ENCODE measurements at places on chromosomes 2 and 18.

DNA sequence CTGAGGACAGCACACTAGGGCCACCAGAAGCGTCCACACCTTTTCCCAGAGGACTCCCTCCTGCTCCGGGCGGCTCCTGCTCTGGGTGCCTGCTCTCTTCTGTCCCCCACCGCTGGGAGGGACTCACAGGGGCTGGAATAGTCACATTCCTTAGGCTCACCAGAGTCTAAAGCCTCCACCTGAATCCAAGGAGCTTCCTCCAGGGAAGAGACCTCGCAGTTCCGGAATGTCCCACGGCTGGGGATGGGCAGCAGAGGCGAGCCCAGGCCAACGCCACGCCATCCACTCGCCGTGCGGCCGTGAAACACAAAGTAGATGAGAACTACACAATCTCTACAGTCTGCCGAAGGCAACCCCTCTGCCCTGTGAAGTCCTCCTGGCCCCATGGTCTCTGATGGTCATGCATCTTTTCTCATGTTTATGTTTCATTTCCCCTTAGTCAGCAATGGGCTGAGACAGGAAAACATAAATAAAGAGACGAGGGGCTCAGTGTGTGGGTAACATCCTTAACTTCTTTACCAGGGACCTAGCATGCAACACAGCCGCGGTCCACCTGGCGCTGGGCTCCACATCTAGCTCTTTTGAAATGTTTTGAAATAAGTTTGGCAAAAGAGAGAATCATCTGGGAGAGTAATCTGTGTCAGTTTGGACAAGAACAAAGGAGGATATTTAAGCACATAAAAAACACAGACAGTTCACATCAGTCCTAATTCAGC, 98.4 kb downstream of the PXDN start:
- DNase-seq: no peak

DNA sequence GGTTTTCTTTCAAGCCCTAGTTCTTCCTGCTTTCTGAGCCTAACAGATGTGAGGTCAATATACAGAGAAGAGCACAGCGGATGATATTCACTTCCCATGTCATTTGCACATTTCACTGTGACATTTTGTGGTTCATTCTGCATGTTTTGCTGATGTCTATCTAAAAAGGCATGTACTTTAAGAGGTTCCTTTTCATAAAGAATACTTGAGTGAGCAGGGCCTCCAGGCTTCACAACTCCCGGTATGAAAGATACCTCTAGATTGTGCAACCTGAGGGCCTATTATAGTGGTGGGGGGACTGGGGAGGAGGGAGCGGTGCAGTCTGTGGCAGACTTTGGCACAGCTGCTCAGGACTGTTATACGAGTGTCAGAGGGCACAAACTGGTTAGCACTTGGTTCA, 54.6 kb downstream of the CPO start:
- DNase-seq: no peak

DNA sequence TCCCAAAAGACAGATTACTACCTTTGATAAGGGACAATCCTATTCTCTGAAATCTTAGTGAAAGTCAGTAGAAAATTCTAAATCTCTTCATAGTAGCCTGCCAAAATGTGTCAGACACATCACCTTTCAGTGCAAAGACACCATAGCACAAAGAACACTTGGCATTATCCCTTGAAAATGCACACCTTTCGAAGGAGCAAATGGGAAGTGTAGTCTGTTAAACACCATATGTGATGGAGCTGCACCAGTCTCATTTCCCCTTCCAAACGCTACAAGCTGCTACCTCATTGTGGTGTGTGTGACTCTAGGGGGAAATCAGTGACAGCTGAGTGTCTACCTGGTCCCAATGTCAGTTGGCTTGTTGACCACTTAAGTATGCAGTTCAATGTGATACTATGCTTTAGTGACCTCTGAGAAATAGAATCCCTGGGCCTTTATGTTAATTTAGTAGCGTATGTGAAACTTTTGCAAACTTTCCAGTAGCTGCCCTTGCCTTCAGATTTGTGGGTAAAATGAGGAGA, 551.7 kb downstream of the ARHGAP15 start:
- no peak for DNase-seq

- no peak for DNase-seq
These were observed 54.0 kb upstream of the LINC00305 start for GRCh38 chr18:64202863-64203262.

DNA sequence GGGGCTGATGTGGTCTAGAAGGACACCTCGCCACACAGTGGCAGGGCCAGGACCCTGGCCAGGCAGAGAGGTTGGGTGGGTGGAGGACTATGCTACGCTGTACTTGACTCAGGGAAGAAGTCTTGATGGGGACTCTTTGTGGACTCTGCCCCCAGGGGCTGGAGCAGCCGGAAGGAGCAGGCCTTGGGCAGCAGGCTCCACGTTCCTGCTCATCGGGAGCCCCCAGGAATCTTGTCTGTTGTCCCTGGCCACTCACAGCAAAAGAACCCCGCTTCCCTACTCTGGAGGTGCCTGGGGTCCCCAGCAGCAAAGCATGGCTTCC, 79.0 kb downstream of the POLR1A start:
- no peak for DNase-seq

DNA sequence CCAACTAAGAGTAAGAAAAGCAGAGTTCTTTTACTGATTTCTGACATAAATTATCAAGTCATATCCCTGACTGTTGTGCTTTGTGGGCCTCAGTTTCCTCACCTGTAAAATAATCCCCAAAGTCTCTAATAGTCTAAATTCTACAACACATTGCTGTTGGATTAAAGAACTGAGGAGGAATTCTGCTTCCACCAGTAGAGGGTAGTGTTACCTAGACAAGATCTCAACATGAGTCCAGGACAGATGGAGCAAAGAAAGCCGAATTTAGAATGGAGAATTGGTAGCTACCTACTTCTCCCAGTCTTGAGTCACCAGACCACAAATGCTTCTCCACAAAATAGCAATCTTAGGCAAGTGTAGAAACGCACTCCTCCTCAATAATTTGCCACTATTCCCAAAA, 462.5 kb upstream of the FSHR start:
- DNase-seq: no peak

DNA sequence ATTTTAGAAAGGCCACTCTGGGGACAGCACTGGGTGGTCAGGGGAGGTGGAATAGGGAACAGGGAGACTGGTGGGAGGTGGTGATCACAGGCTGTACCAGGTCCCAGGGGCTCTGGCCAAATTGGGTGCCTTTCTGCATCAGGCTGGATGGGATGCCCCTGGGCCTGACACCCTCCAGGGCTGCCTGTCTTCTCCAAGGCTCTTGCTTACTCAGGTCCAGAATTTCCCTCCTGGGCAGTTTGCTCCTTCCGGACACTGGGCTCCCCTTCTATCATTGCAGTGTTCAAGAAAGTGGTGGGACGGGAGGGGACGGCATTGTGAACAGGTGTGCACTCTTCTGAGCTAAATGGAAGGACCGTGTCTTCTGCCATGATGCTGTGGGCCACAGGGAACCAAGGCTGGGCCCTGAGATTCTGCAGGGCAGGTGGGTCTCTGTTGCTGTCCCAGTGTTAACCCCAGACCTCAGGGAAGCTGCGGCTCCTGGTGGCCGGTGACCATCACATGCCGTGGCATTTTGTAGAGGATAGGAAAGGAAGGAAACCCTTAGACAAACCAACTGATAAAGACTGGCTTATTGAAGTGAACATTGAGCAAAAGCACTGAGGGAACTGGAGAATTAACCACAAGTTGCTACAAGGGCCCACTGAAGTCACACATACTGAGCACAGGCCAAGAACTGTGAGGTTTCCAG, 93.7 kb upstream of the HS6ST1 start:
- no peak for DNase-seq

DNA sequence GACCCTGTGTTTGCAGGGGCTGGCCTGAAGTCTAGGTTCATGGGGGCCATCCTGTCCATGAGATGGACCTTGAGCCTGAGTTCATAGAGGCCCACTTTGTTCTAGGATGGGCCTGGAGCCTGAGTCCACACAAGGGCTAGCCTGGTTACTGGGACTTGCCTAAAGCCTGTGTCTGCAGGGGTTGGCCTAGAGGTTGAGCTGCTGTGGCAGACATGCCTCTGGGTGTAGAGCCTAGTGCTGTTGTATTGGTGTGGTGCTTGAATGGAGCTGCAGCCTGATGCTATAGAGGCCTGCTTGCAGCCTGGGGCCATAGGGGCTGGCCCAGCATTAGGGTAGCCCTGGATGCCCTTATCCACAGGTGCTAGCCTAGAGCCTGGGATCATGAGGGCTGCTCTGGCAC, 23.9 kb upstream of the RASGRP3 start:
- no peak for DNase-seq

DNA sequence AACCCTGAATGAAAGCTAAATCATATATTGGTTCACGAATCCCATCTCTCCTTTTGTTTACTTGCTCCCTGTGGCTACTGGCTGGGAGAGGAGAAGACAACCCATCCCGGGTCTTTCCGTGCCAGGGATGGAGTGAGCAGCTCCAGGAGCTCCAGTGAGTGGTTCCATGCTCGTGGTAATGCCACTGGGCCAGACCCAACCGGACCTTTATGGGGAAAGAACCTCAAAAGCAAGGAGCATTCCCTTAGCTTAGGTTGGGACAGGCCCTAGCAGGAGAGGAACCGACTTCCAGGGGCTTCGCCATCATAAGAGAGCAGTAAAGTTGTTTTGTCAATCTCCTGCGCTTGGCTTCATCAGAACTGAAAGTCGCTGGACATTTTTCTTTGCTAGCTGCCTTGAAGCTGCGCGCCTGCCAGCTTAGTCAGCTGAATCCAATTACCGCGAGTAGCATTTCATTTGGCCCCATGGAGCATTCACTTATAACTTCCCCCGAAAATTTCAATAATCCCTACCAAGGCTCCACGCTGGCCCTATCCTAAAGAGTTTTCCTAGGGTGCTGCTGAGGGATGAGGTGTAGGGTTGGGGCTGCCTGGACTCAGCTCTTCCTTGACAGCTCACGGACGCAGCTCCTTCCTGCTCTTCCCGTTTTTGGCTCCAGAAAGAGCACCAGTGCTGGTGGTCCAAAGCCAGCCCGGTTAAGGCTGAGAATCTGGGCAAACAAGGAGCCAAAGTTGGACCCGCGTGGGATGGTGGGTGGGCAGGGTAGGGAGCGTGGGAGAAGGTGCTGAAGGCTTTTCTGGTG, 4.9 kb downstream of the HOXD3 start:
- peak; percentile 27 for DNase-seq

DNA sequence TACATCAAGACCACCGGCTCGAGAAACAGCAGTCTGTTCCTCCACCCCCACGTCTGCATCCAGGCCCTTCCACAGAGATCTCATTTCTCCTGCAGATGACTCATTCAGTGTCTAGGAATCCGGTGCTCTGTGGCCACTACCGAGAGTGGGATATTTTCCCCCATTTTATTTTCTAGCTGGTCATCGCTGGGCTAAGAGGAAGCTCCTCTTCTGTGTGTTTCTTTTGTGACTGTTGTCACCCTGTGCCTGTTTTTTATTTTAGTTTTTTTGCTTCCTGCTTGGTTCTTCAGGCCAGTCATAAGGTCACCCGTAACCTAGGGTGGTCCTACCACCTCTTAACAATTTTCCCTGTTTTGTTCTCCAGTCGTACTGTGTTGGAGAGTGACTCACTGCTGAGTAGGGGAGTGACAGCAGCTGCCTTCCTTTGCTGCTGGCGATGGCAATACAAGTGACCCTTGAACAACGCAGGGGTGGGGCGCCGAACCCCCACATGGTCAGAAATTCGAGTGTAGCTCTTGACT, 6.7 kb downstream of the RAMP1 start:
- DNase-seq: no peak

DNA sequence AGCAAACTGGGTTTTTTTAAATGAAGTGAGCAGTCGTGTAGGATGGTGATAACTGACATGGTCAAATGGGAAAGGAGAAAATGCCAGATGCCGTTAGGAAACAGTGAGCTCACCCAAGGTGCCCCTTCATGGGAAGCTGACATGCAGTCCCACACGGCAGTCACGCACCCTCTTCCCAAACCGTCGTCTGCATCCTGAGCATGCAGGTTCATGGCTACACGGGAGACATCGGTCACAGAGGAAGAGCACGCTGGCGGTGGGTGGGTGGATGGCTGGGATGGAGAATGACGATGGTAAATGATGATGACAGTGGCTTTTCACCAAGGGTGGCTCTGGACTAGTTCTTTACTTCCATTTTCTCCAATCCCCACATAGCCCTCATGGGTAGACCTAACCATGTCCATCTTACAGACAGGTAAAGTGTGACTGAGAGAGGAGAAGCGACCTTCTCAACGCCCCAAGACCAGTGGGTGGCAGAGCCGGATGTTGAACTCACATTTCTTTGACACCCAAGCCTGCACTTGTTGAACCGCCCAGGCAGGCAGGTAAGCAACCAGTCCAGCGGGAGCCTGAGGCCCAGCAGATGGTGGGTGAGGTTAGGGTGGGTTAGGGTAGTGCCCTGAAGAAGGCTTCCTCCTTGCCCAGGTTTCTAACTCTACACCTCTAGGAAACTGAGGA, 44.5 kb downstream of the TNS1 start:
- no peak for DNase-seq

DNA sequence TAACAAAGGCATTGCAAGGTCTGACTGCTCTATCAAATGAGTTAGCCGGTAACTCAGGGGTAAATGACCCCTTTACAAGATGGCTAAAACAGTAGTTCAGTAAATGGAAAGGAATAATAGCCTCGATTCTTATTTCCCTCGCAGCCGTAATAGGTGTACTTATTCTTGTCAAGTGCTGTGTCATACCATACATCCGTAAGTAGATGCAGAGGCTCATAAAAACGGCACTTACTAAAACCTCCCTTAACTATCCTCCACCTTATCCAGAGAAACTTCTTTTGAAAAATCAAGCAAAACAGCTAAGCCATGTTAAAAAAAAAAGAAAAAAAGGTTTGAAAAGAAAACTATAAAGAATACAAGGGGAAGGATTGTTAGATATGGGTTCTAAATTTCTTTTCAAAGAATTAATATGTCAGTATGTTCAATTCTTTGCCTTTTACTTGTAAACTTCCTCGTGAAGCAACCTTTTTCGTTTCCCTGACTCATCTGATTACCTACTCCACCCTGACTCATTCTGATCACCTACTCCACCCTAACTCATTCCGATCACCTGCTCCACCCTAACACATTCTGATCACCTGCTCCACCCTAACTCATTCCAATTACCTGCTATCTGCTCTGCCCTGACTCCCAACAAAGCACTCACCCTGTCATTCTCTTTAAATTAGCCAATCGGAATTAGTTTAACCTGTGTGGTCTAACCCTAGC, 127.5 kb downstream of the SPAG16 start:
- no peak for DNase-seq

DNA sequence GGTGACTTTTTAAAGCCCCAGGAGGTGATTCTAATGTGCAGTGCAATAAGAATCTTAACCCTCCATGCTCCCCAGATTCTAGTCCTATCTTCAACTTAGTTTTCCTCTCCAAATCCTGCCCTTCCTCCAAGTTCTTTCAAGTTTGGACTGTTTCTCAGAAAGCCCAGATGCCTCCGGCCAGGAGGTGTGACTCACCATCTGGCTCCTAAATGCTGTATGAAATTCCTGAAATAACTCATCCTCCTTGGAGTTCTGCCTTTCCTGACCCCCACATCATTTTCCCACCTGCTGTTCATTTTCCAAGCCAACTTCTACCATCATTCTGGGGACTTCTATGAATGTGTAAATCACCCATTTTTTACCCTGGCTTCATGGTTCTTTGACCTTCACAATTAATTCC, 118.2 kb upstream of the NOL4 start:
- DNase-seq: no peak

- no peak for DNase-seq
These were observed 557.3 kb upstream of the ZNF804A start for GRCh38 chr2:184041077-184041476.

- no peak for DNase-seq
These were observed 61.7 kb downstream of the PLB1 start for GRCh38 chr2:28557389-28558131.

All from GM04503 (cell line).